ENCODE measurements at places on chromosomes 11 and 22.

- H3K27ac ChIP-seq, result no peak overlapping the region
- H3K36me3 ChIP-seq, result no peaks in the 10 kb centered on the region
- no peak overlapping the region for H3K4me3 ChIP-seq
- DNase-seq, result no peak
- no peaks in the 10 kb centered on the region for H3K4me1 ChIP-seq
- H3K27me3 ChIP-seq, result no peaks in the 10 kb centered on the region
These were observed 44.6 kb upstream of the LIN7C start for GRCh38 chr11:27551127-27551526.

- no peaks in the 10 kb centered on the region for H3K36me3 ChIP-seq
- H3K27ac ChIP-seq, result no peak overlapping the region
- no peaks in the 10 kb centered on the region for H3K4me1 ChIP-seq
- DNase-seq, result no peak
- no peak overlapping the region for H3K4me3 ChIP-seq
These were observed 47.6 kb upstream of the OLFML1 start for GRCh38 chr11:7437696-7438095.

- H3K4me1 ChIP-seq, result peaks cover 9% of the 10 kb centered on the region
- no peak for DNase-seq
- H3K4me3 ChIP-seq, result no peak overlapping the region
- peaks cover 43% of the 10 kb centered on the region for H3K27me3 ChIP-seq
These were observed 512 bp upstream of the GRIA4 start for GRCh38 chr11:105609341-105609781.

GRCh38 chr11:43573233-43573632, 107.3 kb upstream of the HSD17B12 start:
- H3K27ac ChIP-seq, result no peak overlapping the region
- peaks cover 9% of the 10 kb centered on the region for H3K4me1 ChIP-seq
- H3K27me3 ChIP-seq, result peaks cover 78% of the 10 kb centered on the region
- H3K36me3 ChIP-seq, result no peaks in the 10 kb centered on the region
- H3K4me3 ChIP-seq, result no peak overlapping the region

DNA sequence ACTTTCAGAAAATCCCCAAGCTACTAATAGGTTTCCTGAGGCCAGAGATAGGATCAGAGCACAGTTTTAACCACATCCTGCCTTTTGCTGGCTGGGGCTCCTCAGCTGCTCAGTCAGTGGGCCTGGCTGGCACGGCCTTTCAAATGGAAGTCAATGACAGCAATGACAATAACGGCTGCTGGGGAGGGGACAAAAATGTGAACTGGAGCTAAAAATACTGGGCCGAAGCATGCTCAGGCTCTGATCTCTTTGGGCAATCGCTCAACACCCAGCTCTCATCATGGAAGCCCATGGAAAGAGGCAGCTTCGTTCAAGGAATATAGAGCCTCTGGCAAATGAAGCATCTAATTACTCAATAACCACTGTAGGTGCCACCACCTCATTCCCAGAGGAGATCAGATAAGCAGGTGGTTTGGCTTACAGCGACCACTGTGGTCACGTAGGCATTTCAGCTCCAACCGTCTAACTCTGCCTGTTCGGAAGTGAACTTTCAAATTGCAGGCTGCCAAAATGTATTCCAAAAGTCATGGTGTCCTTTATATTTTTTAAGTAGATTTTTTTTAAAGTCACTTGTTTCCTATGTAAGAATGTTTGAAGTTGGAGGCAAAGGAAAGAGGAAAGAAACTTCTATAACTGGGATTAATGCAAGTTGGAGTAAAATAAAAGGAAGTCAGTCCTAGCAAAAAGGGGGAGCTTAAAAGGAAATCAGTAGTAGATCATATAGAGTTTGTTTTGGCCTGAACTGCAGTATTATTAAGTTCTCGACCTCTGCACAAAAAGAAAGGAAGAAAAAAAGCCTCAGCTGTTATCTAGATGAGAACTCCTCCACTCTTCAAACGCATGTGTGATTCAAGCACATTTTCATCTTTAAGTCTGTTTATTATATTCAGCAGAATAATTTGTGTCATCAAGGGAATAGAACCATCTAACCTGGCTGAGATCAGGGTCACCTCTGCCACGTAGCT, 14.1 kb downstream of the WT1 start:
- DNase-seq, result no peak
- no peak overlapping the region for H3K4me3 ChIP-seq
- H3K36me3 ChIP-seq, result no peaks in the 10 kb centered on the region
- peaks cover 3% of the 10 kb centered on the region for H3K4me1 ChIP-seq

DNA sequence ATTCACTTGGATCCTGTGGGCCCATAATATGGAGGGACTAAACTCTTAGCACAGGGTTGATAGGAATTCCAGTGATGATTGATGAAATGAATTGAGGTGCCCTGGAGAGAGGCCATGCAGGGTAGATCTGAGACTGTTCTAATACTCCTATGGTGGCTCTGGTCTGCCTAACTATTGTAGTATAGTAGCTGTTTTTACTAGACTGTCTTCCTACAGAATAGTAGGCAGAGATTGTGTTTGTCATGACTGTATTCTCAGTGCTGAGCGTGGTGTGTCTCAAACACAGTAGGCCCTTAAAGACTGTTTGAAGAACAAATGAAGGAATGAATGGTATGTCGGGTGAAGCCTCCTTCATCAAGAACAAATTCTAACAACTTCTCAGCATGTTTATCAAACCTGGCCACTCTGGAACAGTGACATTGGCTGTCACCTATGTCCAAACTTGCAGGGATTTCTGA, 107.0 kb upstream of the SESN3 start:
- no peaks in the 10 kb centered on the region for H3K36me3 ChIP-seq
- peak; percentile 21 for DNase-seq
- peak overlapping the region; percentile 88 for H3K27ac ChIP-seq
- H3K4me3 ChIP-seq, result no peak overlapping the region

DNA sequence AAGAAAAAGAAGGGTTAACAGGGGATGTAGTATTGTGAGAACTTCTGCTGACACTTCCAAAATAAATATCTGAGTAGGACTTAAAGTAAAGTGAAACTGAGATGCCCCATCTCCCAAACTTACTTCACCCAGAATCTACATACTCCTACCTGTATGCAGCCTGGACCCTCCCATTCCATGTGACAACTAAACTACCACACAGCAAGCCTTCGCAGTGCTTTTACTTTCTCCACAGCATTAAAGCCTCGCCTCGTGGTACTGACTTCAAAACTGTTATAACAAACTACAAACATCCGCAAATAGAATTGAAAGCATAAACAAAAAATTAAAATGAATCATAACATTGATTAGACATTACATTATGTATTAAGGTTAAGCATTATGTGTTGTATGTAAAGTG, 985 bp downstream of the MPZL2 start:
- H3K36me3 ChIP-seq, result no peaks in the 10 kb centered on the region
- H3K4me1 ChIP-seq, result no peaks in the 10 kb centered on the region
- peak overlapping the region; percentile 30 for H3K4me3 ChIP-seq
- peaks cover 10% of the 10 kb centered on the region for H3K27me3 ChIP-seq

- H3K4me1 ChIP-seq, result peaks cover 3% of the 10 kb centered on the region
- no peaks in the 10 kb centered on the region for H3K27me3 ChIP-seq
- no peak overlapping the region for H3K27ac ChIP-seq
- H3K36me3 ChIP-seq, result no peaks in the 10 kb centered on the region
- no peak for DNase-seq
These were observed 131.8 kb downstream of the APIP start for GRCh38 chr11:34784318-34784841.

GRCh38 chr11:7596975-7597391, 76.3 kb downstream of the CYB5R2 start:
- no peak overlapping the region for H3K4me3 ChIP-seq
- H3K27ac ChIP-seq, result peak overlapping the region; percentile 78
- no peak for DNase-seq
- H3K27me3 ChIP-seq, result no peaks in the 10 kb centered on the region
- peaks cover 9% of the 10 kb centered on the region for H3K4me1 ChIP-seq

DNA sequence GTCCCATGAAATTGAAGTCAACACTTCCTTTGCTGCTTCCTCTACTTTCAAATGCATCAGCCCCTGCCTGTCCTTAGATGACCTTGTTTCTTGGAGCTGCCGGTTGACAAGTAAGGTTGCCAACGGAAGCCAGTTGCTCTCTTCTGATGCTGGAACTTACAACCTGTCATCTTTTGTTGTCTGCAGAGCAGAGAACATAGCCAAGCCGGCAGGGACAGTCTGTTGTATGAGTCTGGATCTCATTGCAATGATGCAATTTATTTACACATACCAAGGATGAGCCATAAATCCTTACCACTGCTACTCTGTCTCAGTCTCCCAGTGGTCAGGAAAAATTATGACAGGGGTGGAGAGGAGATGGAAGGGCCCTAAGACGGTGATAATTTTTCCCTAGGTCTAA, 151.4 kb downstream of the BLID start:
- DNase-seq, result no peak
- no peaks in the 10 kb centered on the region for H3K36me3 ChIP-seq
- no peaks in the 10 kb centered on the region for H3K4me1 ChIP-seq
- no peak overlapping the region for H3K27ac ChIP-seq
- no peak overlapping the region for H3K4me3 ChIP-seq

- H3K4me3 ChIP-seq, result no peak overlapping the region
- no peaks in the 10 kb centered on the region for H3K27me3 ChIP-seq
- no peaks in the 10 kb centered on the region for H3K36me3 ChIP-seq
These were observed 43.3 kb downstream of the PDGFD start for GRCh38 chr11:104120493-104121137.

GRCh38 chr22:37314315-37315074, 32.2 kb downstream of the CYTH4 start:
- no peaks in the 10 kb centered on the region for H3K36me3 ChIP-seq
- H3K27me3 ChIP-seq, result no peaks in the 10 kb centered on the region
- no peak overlapping the region for H3K4me3 ChIP-seq
- DNase-seq, result no peak
- no peak overlapping the region for H3K27ac ChIP-seq

DNA sequence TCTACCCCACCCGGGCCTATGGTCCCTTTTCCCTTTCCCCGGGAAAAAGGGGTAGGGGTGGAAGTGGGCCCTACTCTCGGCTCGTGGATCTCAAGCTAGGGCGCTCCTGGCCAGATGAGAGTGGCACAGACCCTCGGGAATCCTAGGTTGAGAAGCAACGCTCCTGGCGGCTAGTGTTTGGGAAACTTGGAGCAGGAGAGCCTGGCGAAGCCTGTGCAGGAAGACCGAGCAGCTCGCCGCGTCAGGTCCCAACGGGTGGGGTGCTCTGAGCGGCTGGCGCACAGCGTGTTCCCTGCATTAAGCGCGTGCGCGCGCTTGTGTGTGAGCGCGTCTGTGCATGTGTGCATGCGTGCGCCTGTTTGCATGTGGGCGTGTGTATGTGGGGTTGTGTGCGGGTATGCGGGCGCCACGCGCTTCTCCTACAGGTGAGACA, 7.1 kb upstream of the FLI1 start:
- H3K27me3 ChIP-seq, result no peaks in the 10 kb centered on the region
- H3K36me3 ChIP-seq, result no peaks in the 10 kb centered on the region
- H3K4me1 ChIP-seq, result peaks cover 39% of the 10 kb centered on the region

GRCh38 chr11:1203505-1204271, 19.2 kb upstream of the MUC5B start:
- H3K27me3 ChIP-seq, result peaks cover 5% of the 10 kb centered on the region
- H3K4me3 ChIP-seq, result no peak overlapping the region
- H3K4me1 ChIP-seq, result no peaks in the 10 kb centered on the region
- no peaks in the 10 kb centered on the region for H3K36me3 ChIP-seq
- H3K27ac ChIP-seq, result no peak overlapping the region

- H3K4me1 ChIP-seq, result no peaks in the 10 kb centered on the region
- H3K36me3 ChIP-seq, result no peaks in the 10 kb centered on the region
- H3K27me3 ChIP-seq, result no peaks in the 10 kb centered on the region
- H3K4me3 ChIP-seq, result no peak overlapping the region
- no peak for DNase-seq
These were observed 46.6 kb downstream of the KCNC1 start for GRCh38 chr11:17781221-17781620.

- H3K4me1 ChIP-seq, result peaks cover 5% of the 10 kb centered on the region
- H3K36me3 ChIP-seq, result peaks cover 93% of the 10 kb centered on the region
- H3K27me3 ChIP-seq, result no peaks in the 10 kb centered on the region
These were observed 8.6 kb downstream of the INPPL1 start for GRCh38 chr11:72233056-72233772.

- no peak overlapping the region for H3K4me3 ChIP-seq
- no peaks in the 10 kb centered on the region for H3K36me3 ChIP-seq
- peak overlapping the region; percentile 32 for H3K27ac ChIP-seq
- H3K4me1 ChIP-seq, result peaks cover 43% of the 10 kb centered on the region
- H3K27me3 ChIP-seq, result no peaks in the 10 kb centered on the region
These were observed 44.5 kb downstream of the TRIOBP start for GRCh38 chr22:37741312-37741795.

DNA sequence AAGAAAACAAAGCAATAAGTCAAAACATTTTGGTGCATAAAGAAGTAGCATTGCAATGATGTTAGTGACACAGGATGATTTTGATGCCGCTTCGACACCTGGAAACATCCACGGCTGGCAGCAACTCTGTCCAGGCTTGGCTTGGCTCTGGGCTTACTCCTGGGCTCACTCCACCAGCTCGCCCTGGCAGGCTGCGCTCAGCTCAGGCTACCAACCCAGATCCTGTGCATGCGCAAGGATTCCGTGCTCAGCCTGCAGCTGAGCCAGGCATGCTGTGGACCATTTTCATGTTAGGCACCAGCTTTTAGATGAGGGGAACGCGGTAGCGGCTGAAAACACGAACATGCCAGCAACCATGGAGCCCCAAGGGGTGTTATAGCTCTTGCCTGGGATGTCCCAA, 66.0 kb downstream of the SLC25A17 start:
- no peaks in the 10 kb centered on the region for H3K4me1 ChIP-seq
- no peaks in the 10 kb centered on the region for H3K27me3 ChIP-seq
- no peaks in the 10 kb centered on the region for H3K36me3 ChIP-seq

DNA sequence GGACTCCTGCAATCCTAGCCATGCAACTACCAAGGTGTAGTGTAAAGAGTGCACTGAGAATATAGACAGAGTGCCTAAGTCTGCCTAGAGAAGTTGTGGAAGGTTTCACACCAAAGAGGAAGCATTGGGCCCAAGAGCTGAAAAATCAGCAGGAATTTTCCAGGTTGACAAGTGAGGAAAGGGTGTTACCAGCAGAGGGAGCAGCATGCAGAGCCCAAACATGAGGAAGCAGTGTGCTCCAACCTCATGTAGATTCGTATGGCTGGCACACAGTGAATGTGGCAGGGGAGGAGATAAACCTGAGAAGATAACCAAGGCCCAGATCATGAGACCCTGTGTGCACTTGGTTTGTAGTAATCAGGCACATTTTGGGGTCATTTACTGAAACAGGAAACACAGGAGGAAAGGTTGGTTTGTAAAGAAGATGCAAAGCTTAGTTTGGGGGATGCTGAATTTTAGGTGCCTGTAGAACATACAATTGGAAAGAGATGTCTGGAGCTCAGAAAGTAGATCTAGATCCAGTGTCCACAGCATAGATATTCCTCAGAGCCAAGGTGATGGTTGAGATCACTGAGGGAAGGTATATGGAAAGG, 1.7 kb downstream of the HPX start:
- H3K4me1 ChIP-seq, result no peaks in the 10 kb centered on the region
- no peaks in the 10 kb centered on the region for H3K27me3 ChIP-seq
- no peaks in the 10 kb centered on the region for H3K36me3 ChIP-seq
- H3K4me3 ChIP-seq, result no peak overlapping the region
- DNase-seq, result peak; percentile 60

GRCh38 chr11:31487848-31488247, 21.6 kb downstream of the IMMP1L start:
- DNase-seq, result no peak
- H3K4me3 ChIP-seq, result no peak overlapping the region
- H3K4me1 ChIP-seq, result peaks cover 9% of the 10 kb centered on the region
- peaks cover 6% of the 10 kb centered on the region for H3K36me3 ChIP-seq
